ENCODE measurements at places on chromosomes 13 and 19.

DNA sequence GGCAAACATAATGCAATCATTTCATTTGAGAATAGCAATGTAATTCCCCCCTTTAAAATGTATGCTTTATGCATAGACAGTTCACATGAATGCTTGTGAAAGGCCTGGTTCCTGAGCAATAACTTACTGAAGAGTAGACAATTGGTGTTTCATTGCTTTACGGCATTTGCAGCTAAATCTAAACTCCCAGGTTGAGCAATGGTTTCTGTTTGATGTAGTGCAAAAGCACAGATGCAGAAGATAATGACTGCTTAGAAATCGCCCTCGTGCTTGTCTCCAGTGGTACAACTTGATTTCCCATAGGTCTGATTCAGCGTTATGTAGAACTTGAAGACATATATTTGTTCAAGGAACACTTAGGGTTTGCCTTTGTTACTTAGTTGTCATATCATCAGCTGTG, 1018.3 kb downstream of the DIAPH3 start:
- DNase-seq = no peak

- DNase-seq = no peak
Measured at GRCh38 chr19:40763963-40764362, 11.4 kb upstream of the MIA start.

- DNase-seq = no peak
Measured at GRCh38 chr13:107942030-107942617, 273.2 kb downstream of the LIG4 start.

- DNase-seq = no peak
Measured at GRCh38 chr13:112174476-112175110, 107.6 kb downstream of the SOX1 start.

Data from cortex of kidney (tissue), 1 donor.